SK-N-DZ (cell line): ENCODE measurements at places on chromosomes 2 and 18.

- no peak for DNase-seq
Measured at GRCh38 chr2:70817284-70817954, 3.0 kb downstream of the CLEC4F start.

- DNase-seq, result no peak
Measured at GRCh38 chr2:174174741-174175140, 73.6 kb downstream of the OLA1 start.

GRCh38 chr2:9077691-9078090, 74.2 kb upstream of the MBOAT2 start:
- DNase-seq, result no peak

DNA sequence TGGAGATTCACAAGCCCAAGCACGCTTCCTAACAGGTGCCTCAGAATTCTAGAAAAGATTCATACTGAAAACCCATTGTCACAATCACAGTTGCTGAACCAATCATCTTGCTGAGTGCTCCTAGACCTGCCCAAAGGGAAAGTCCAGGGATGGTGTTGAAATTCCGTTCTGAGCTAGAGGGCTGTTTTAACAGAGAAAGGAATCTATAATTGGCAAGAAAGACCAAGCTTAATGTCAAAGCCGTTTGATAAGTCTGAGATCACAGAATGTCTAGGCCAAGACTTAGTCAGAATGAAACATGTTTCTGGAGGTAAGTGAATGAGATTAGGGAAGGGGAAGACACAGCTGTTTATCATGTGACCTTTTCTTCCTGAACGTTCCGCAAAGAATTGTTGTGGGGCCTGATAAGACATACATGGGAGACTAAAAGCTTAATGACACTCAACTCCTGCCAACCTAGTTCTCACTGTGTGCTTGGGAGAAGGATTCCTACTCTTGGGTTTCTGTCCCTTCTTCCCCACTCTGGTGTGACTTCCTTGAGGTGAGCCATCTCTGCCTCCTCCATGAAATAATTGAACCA, 27.5 kb downstream of the PMAIP1 start:
- no peak for DNase-seq

DNA sequence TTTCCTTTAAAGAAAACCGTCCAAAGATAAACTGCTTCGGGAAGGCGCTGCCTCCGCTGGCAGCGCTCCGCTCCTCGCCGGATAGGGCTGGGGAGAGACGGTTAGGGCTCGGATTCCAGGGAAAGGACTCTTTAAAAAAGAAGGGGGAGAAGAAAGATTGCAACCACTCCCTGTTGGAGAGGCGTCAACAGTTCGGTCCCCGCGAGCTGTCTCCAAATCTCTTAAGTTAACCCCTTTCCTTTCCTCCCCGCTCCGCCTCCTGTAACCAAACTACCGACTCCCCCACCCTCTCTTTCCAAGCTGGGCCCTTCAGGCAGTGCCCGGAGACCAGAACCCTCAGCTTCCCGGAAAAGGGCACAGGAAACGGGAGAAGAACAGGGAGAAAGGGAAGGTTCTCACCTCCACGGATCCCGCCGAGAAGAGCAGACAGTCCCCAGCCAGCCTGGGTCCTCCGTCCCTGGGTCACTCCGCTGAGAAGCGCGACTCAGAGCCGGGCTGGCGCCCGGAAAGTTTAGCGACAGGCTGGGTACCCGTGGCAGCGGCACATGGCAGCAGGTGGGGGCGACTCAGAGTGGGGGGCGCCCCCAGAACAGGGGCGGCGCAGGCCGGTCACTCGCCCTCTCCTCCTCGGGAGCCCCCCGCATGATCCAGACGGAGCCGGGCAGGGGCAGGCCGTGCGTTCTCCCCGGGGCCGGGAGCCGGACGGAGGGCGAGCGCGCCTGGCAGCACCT, 675 bp downstream of the FZD5 start:
- DNase-seq, result no peak

GRCh38 chr2:10246831-10247230, 55.9 kb upstream of the HPCAL1 start:
- DNase-seq, result no peak
